BE2C (cell line): ENCODE measurements at places on chromosomes 5 and 9.

- no peak for DNase-seq
Observed at GRCh38 chr5:74241751-74242140, 398.8 kb downstream of the ENC1 start.

DNA sequence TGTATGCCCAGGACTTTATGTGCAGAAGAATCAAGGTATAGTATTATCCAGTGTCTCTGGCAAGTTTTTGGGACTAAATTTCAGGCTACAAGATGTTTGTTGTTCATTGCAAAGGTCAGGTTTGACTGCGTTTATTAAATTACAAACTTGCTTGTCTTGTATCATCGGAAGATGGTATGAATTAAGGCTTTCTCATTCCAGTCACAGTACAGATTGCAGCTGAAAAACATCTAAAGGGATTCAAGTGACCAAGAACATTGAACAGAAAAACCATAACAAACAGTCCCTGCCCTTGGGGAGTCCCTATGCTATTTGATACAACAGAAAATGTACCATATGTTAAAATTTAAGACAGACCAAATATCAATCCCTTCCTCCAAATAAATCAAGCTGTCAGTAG lies 244.7 kb upstream of the TNC start:
- no peak for DNase-seq

DNA sequence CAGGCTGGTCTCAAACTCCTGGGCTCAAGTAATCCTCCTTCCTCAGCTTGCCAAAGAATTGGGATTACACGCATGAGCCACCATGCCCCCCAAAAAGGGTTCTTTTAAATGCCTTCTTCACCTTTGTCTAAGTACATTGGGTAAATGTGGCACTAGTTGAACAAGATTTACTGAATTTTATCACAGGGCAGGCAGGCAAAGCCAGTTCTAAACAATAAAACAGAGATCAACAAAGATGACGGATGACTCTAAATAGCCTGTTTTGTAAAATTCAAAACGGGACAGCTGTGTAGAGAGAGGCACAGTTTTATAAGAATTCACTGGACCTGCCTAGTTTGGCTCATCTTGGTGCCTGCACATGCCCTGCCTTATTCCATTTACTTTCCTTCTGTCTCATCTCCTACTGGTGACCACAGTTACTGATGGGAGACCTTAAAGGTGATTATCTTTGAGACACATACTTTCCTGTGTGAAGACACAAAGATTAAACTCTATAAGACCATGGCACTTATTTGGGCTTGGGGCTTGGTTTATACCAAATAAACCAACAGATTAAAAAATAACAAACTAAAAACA lies 149.6 kb upstream of the DMRT1 start:
- no peak for DNase-seq

- no peak for DNase-seq
Observed at GRCh38 chr9:18585996-18586395, 112.0 kb downstream of the ADAMTSL1 start.

GRCh38 chr5:138610918-138611677 lies 35.9 kb upstream of the HSPA9 start:
- DNase-seq, result peak; percentile 75

- DNase-seq, result no peak
Observed at GRCh38 chr5:132687995-132688394, 14.2 kb downstream of the IL4 start.

DNA sequence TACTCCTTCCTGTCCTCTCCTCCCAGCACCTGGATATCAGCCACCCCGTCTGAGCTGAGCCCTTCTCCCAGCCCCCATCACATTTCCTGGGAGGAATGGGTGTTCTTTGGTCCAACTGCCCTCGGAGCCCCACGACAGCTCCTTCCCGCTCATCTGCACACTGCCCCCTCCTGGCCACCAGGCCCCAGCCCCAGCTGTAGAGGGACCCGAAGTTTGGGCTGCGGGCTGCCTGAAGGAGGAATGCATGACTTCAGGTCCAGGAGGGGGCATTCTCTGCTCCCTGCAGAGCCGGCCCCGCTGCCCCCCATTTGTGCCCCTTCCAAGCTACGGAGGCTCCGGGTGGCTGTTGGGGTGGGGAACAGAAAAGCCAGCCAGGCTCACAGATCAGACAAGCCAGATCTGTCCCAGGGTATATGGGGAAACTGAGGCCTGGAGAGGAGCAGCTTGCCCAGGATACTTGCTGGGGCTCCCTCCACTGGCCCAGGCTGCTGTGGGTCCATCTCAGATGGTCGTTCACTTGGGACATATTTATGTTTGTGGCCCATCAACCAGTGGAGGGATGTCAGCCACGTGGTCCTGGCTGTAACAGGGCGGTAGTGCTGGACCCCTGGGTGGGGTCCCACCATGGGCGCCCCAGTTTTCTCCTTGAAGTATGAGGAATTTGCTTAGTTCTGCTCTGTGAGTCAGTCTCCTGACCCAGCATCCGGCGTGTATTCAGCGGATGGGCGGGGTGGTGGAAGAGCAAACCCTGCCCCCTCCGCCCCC lies 33.1 kb downstream of the DAB2IP start:
- DNase-seq, result peak; percentile 72

- no peak for DNase-seq
Observed at GRCh38 chr5:40233268-40233667, 446.4 kb upstream of the PTGER4 start.
